ENCODE measurements at places on chromosomes 7 and 10. TPM values are rescaled to one million over a fixed set of nuclear protein-coding genes. Genes with fewer than 3 reads are reported as not detected.
A peak's percentile ranks its signal among the peaks of the same experiment; 100 is the strongest.

- no peak for DNase-seq
Observed at GRCh38 chr7:139088268-139088667, 21.3 kb downstream of the ZC3HAV1 start.

VAX1 gene
- not detected for total RNA-seq

DNA sequence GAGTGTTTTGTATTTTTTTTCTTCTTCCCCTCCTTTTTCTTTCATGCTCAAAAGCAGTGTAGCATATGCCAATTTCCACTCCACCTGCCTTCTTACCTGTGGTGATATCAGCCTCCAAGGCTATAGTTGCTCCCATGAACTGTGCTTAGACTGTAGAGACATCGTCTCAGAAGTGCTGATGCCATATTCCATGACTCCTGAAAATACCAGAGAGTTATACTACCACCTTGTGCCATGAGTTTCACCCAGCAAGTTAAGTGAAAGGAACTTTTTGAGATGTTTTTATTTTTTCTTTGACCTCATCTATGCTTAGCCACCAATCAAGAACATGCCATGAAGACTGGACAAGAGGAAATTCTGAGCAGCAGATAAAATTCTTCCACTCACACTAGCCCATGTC is 142.8 kb upstream of the SEMA3E start:
- DNase-seq, result no peak

TMEM176A gene
- 6.2 TPM for total RNA-seq

DNA sequence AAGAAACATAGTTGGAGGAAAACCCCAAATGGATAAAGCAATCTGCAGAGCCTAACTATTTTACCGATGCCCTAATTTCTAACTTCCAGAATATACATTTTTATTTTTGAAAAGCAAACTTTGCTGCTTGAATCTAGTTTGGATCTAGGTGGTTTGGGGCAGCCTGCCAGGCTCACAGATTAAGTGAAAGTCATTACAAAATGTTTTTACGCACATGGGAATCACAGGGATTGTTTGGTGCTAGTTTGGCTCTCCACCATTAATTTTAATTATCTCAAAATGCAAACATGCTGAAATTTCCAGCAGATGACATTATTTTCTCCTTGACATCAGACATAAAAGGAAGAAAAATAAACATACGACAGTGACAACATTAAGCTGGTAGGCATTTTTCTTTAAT is 166.7 kb upstream of the INHBA start:
- no peak for DNase-seq

DNA sequence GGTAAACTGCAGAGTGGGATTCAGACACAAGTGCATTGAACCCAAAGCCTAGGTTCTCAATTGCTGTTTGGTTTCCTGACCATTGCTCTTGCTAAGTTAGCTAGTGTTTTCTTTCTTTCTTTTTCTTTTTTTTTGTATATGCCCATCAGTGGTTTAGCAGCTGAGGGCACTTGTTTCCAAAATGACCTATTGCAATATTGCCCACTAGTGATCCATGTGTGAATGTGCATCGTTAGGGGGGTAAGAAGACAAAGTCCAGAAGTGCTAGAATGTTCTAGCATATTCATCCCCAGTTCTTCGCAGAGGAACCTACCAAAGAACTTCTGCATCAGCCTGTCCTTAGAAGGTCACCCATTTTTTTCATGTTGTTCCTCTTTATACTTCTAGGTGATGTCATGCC is 252.8 kb upstream of the GPR26 start:
- DNase-seq, result no peak

- DNase-seq, result peak; percentile 87
Observed at GRCh38 chr7:73715648-73716317, 3.7 kb downstream of the STX1A start.

DNA sequence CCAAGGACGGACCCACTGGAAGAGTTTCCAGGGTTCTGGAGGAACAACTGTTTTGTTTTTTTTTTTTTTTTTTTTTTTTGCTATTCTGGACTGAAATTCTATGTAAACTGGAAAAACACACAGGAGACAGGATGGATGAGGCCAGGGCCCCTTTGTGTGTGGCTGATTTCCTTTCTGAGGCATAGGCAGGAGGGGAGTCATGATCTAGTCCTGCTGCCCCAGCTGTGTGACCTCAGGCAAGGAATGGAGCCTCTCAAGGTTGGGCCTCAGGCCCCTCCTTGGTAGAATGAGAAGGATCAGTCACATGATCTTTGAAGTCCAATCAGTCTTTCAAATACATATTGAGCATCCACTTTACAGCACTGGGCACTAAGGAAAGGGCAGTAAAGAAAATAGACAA is 87.6 kb downstream of the SH3PXD2A start:
- DNase-seq, result no peak

GRCh38 chr7:14807507-14807906 is 95.0 kb downstream of the DGKB start:
- no peak for DNase-seq

DNA sequence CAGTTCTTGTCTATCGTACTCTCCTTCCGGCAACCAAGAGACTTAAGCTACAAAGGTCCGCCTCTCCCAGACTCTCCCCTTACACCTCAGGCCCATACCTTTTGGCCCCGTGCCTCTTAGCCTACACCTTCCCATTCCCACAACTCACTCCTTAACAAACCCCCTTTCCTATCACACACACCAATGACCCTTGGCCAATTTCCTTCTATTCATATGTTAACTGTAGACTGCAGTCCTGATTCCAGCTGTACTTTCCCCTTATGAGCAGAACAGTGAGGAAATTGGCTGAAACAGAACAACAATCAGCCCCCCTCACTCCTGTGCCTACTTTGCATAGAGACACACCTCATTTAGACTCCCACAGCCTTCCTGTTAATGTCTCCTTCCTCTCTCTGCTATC is 1.4 kb upstream of the TMEM139 start:
- no peak for DNase-seq

PHYHIPL gene
- 0.31 TPM for total RNA-seq

- DNase-seq, result peak; percentile 96
Observed at GRCh38 chr7:67619175-67619574, 622.5 kb downstream of the TYW1 start.

ADCY1 gene
- 7.1 TPM for total RNA-seq

- peak; percentile 23 for DNase-seq
Observed at GRCh38 chr7:12490107-12490688, 80.3 kb upstream of the SCIN start.

DNA sequence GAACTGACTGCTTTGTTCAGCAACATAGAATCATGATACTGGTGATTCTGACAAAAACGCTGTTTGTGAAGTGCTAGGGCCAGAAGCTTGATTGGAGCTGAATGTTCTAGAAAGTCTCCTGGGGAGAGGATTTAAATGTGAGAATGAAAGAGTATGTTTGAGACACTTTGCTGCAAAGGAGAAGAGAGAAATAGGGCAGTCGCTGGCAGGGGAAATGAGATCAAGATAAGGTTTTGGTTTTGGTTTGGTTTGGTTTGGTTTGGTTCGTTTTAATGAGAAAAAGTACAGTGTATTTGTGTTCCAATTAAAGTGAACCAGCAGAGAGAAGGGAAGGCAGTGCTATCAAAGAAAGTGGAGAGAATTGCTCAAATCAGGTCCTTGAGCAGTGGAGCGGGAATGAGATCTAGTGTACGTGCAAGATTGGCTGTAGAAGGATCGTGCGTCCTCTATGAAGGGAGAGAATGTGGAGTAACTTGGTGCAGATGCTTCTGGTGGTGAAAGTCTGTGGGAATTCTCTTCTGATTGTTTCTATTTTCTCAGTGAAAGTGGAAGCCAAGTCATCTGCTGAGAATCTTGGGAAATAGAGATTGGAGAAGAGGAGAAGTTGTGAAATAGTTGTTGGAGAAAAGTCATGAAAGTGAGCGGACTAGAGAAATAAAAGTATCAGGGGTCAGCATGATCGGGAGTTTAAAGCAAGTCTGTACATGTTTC is 270.5 kb downstream of the CCDC3 start:
- peak; percentile 57 for DNase-seq

DNA sequence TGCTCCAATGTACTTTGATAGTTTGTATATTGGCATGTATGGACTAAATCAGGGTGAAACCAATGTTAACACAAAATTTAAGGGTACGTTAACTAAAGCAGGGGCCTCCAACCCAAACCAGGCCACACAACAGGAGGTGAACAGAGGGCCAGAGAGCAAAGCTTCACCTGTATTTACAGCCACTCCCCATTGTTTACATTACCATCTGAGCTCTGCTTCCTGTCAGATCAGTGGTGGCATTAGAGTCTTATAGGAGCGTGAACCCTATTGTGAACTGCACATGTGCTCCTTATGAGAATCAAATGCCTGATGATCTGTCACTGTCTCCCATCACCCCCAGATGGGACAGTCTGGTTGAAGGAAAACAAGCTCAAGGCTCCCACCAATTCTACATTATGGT is 62.0 kb upstream of the SCIN start:
- DNase-seq, result no peak

GRCh38 chr10:89659143-89660131 is 14.4 kb upstream of the PANK1 start:
- peak; percentile 78 for DNase-seq

GRCh38 chr10:75538144-75538543 is 106.7 kb downstream of the LRMDA start:
- no peak for DNase-seq

GRCh38 chr10:80694930-80695329 is 157.2 kb downstream of the SH2D4B start:
- no peak for DNase-seq

DNA sequence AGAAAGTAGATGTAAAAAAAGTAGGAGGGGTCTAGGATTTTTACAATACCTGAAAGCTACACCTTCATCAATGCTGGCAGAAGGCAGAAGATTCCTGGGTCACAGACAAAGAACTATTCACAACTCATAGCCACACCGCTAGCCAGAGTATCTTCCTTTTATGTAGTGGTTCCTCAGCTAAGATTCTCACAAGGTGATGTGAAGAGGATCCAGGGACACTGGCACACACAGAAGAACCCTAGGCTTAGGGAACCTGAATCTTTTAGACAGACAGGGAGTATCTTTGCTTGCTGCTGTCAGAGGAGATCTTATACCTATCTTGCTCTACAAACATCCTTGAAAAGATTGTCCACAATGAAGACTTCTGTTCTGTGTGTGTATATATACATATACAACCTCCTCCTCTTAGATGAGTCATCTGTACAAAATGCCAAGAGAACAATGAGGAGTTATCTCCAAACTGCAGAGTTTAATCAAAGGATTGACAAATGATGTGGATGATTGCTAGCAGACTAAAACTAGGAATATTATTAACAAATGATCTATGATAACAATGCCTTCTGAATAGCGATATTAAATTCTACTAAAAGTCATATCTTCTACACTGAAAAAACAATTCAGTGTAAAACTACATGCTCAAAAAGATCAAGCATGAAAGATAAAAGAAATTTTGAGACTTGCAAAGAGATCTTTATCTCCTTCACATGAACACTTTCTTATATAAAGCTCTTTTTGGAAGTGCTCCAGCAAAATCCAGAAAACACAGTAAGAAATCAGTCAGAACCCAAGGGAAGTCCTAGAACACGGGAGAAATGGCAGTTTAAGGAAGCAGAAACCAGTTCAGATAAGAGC is 409.3 kb downstream of the PARD3 start:
- no peak for DNase-seq

- peak; percentile 76 for DNase-seq
Observed at GRCh38 chr10:79347894-79348639, 798 bp downstream of the PPIF start.

CALHM1 gene
- not detected for total RNA-seq

- no peak for DNase-seq
Observed at GRCh38 chr10:525565-526315, 163.7 kb downstream of the DIP2C start.
